Effector memory CD4-positive, alpha-beta T cell (primary cell): ENCODE measurements at places on chromosomes 4 and X.

GRCh38 chr4:11404431-11404830 is 24.3 kb downstream of the HS3ST1 start:
- H3K4me1 ChIP-seq: no peaks in the 10 kb centered on the region
- no peak overlapping the region for H3K4me3 ChIP-seq
- no peaks in the 10 kb centered on the region for H3K36me3 ChIP-seq
- no peak overlapping the region for H3K27ac ChIP-seq
- no peak for DNase-seq
- no peaks in the 10 kb centered on the region for H3K27me3 ChIP-seq

GRCh38 chrX:102849396-102849795 is 87.7 kb upstream of the RAB40AL start:
- H3K36me3 ChIP-seq: no peaks in the 10 kb centered on the region
- no peak overlapping the region for H3K4me3 ChIP-seq
- no peak for DNase-seq

GRCh38 chr4:174707051-174707676 is 121.9 kb downstream of the GLRA3 start:
- H3K27me3 ChIP-seq: no peaks in the 10 kb centered on the region
- no peaks in the 10 kb centered on the region for H3K4me1 ChIP-seq
- H3K27ac ChIP-seq: no peak overlapping the region

DNA sequence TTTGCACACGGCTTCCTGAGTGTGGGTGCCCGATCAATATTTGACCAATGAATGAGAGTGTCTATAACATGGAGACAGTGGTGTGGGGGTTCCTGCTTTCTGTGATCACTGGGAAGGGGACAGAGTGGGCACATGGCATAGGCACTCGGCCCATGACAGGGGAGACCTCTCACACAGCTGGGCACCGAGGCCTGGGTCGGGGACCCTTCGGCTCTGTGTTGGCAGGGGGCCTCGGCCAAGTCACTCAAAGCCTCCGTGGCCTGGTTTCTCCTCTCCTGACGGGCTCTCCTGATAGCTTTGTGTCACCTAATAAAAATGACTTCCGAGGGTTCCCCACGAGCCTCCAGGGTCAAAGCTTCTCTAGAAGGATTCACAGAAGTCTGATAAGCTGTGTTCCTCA is 43.9 kb upstream of the PSAPL1 start:
- H3K27me3 ChIP-seq: no peaks in the 10 kb centered on the region
- H3K4me1 ChIP-seq: no peaks in the 10 kb centered on the region
- no peak overlapping the region for H3K4me3 ChIP-seq
- H3K36me3 ChIP-seq: no peaks in the 10 kb centered on the region

DNA sequence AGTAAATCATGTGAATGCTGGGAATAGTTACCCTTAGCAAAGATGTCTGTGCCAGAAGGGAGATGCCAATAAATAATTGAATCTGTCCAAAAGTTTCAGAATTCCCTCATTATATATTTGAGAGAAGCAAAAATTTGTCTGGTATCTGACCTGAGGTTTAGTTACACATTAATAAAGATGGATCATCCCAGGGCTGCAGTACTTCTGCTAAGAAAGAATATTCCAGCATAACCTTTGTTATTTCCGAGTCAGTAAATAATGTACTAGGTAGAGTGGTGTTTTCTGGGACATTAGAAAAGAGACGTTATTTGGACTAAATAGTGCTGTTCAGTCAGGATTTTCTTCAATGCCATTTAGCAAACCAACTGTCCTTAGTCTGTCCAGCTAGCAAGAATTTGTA is 26.4 kb downstream of the ADD1 start:
- no peak for DNase-seq
- peaks cover 3% of the 10 kb centered on the region for H3K4me1 ChIP-seq
- no peak overlapping the region for H3K27ac ChIP-seq

- peak overlapping the region; percentile 89 for H3K27ac ChIP-seq
- H3K4me1 ChIP-seq: peaks cover 23% of the 10 kb centered on the region
- peak; percentile 79 for DNase-seq
- no peak overlapping the region for H3K4me3 ChIP-seq
- peaks cover 53% of the 10 kb centered on the region for H3K36me3 ChIP-seq
- no peaks in the 10 kb centered on the region for H3K27me3 ChIP-seq
Observed at GRCh38 chr4:2745981-2746806, 9.9 kb downstream of the TNIP2 start.

DNA sequence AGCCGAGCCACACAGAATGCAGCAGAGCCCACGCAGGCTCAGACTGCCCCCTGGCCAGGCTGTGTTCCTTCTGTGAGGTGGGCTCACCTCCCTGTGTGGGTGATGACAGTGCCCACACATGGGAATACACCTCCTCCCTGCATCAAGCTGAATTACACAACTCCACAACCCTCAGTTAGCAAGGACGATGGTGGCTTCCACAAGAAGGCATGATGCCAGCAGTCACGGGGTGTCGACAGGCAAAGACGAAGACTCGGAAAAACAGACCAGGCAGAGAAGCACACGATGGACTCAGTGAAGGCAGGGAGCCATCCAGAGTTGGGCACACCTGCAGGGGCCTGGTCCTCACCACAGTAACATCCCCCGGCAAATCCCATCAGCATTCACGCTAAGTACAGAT is 12.1 kb downstream of the LETM1 start:
- no peaks in the 10 kb centered on the region for H3K27me3 ChIP-seq
- no peaks in the 10 kb centered on the region for H3K4me1 ChIP-seq
- DNase-seq: no peak

- H3K4me3 ChIP-seq: no peak overlapping the region
- H3K27ac ChIP-seq: no peak overlapping the region
- H3K4me1 ChIP-seq: no peaks in the 10 kb centered on the region
- no peaks in the 10 kb centered on the region for H3K27me3 ChIP-seq
Observed at GRCh38 chr4:168613869-168614268, 117.0 kb downstream of the PALLD start.

GRCh38 chr4:189974056-189974455 is 33.4 kb downstream of the FRG1 start:
- no peak overlapping the region for H3K27ac ChIP-seq
- no peak for DNase-seq
- H3K36me3 ChIP-seq: no peaks in the 10 kb centered on the region
- H3K4me3 ChIP-seq: no peak overlapping the region
- H3K4me1 ChIP-seq: no peaks in the 10 kb centered on the region

DNA sequence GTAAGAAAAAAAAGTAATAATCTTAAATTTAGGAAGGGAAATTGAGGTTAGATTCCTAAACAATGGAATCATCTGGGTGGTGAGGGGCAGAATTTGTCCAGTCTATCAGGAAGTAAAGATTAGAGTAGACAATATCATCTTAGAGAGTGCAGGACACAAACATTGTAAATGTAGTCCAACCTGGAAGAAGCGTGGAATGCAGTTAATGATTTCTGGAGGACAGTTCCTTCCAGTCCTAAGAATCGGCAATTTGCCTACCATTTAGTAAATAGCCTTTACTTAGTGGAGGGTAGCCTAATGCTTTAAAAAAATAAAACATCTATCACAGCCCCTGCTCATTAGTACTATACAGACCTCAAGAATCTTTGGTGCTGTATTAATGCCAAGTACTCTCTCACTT is 147.5 kb upstream of the TTC29 start:
- H3K27ac ChIP-seq: no peak overlapping the region
- no peak overlapping the region for H3K4me3 ChIP-seq
- H3K4me1 ChIP-seq: no peaks in the 10 kb centered on the region
- peaks cover 3% of the 10 kb centered on the region for H3K27me3 ChIP-seq
- H3K36me3 ChIP-seq: no peaks in the 10 kb centered on the region

- no peaks in the 10 kb centered on the region for H3K27me3 ChIP-seq
- no peak overlapping the region for H3K27ac ChIP-seq
- no peaks in the 10 kb centered on the region for H3K4me1 ChIP-seq
- H3K36me3 ChIP-seq: no peaks in the 10 kb centered on the region
Observed at GRCh38 chr4:74374561-74375327, 9.8 kb downstream of the EREG start.

DNA sequence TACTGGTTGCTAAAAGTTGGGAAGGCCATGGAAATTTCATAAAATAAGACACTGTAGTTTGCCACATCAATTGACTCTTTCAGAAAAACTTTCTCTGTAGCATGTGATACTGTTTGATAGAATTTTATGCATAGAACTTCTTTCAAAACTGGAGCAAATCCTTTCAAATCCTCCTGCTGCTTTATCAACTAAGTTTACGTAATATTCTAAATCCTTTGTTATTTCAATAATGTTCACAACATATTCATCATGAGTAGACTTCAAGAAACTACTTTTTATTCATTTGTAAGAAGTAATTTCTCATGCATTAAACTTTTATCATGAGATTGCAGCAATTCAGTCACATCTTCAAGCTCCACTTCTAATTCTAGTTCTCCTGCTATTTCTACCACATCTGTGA is 199.3 kb downstream of the PCDH18 start:
- DNase-seq: no peak
- no peaks in the 10 kb centered on the region for H3K4me1 ChIP-seq
- no peak overlapping the region for H3K27ac ChIP-seq
- no peak overlapping the region for H3K4me3 ChIP-seq
- no peaks in the 10 kb centered on the region for H3K36me3 ChIP-seq

DNA sequence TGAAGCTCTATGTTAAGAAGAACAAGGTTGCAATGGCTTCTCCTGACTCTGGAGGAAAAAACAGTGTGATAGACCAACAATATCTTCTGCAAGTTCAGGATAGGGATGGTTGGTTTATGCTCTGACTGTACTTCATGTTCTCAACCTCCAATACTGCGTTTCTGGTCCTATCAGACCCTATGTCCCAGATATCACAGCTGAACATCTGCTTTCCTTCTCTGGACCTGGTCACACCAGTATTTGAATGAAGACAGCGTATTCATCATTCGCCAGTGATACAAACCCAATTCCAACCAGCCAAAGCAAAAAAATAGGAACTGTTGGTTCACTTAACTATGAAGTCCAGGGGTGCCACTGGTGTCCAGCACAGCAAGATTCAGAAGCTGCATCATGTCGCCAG is 124.5 kb upstream of the KLF3 start:
- H3K27me3 ChIP-seq: no peaks in the 10 kb centered on the region
- no peak for DNase-seq
- no peak overlapping the region for H3K27ac ChIP-seq
- no peak overlapping the region for H3K4me3 ChIP-seq
- no peaks in the 10 kb centered on the region for H3K4me1 ChIP-seq

DNA sequence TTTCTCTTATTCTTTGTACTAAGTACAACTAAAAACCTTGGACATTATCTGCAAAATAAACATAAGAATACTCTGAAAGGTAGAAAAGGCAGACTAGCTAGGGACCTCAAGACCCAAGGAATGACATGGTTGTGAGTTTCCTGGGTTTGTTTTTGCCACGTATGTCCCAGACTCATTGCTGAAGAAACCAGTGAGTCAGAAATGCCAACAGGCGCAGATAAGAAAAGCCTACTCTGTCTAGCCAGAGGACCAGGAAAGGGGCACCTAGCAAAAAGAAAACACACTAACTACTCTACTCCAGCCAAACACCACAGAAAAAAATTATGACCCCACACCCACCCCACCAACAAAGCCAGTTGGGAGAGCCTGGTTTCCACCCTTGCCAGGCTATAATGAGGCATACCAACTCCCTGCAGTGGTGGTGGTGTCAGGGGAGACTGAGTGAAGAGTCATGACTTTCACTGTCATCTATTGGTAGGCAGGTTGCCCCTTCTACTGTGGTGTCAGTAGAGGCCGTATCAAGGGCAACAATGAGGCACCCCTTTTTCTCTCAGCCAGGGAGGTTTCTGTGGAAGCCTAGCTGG is 10.9 kb downstream of the MTMR1 start:
- peaks cover 7% of the 10 kb centered on the region for H3K36me3 ChIP-seq
- H3K27ac ChIP-seq: no peak overlapping the region
- no peak overlapping the region for H3K4me3 ChIP-seq
- DNase-seq: no peak
- H3K27me3 ChIP-seq: no peaks in the 10 kb centered on the region
- no peaks in the 10 kb centered on the region for H3K4me1 ChIP-seq

DNA sequence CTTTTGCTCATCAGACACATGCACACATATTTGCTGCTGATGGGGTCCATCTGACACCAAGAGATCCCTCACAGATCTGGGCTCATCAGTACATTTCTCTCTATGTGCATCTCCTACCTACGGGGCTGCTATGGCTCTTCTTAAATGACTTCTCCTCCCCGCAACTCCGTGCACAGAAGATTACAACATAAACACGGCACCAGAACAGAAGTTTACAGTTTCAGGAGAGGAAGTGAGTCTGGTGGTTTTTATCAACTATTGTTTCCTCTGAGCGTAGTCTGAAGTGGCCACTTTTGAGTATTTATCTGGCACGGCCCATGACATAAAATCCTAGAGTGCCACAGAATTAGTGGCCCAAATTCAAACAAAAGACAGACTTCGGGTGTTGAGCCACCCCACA is 263.8 kb downstream of the PRDM5 start:
- H3K27ac ChIP-seq: no peak overlapping the region
- H3K27me3 ChIP-seq: no peaks in the 10 kb centered on the region
- DNase-seq: no peak
- no peaks in the 10 kb centered on the region for H3K36me3 ChIP-seq
- no peaks in the 10 kb centered on the region for H3K4me1 ChIP-seq

DNA sequence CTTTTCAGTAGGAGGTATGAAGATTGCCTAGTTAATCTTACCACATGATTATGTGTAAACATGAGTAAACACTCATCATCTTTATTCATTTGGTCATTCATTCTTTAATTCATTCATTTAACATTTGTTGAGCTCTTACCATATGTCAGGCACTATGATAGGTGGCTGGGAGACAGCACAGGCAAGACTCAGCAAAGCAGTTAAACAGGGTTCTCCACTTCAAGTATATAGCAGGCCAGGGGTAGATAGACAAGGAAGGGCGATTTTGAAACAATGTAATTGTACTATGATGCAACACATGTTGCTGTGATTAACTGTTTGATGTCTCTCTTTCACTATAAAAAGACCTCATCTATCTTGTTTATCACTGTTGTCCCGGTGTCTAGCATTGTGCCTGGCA is 84.3 kb upstream of the GPR101 start:
- no peak overlapping the region for H3K27ac ChIP-seq
- H3K27me3 ChIP-seq: no peaks in the 10 kb centered on the region
- H3K36me3 ChIP-seq: no peaks in the 10 kb centered on the region
- H3K4me3 ChIP-seq: no peak overlapping the region
- H3K4me1 ChIP-seq: no peaks in the 10 kb centered on the region

- DNase-seq: no peak
- no peaks in the 10 kb centered on the region for H3K4me1 ChIP-seq
- H3K4me3 ChIP-seq: no peak overlapping the region
- H3K36me3 ChIP-seq: no peaks in the 10 kb centered on the region
Observed at GRCh38 chr4:175435381-175435783, 376.7 kb downstream of the GPM6A start.
